ENCODE measurements at places on chromosomes 3 and 15.

DNA sequence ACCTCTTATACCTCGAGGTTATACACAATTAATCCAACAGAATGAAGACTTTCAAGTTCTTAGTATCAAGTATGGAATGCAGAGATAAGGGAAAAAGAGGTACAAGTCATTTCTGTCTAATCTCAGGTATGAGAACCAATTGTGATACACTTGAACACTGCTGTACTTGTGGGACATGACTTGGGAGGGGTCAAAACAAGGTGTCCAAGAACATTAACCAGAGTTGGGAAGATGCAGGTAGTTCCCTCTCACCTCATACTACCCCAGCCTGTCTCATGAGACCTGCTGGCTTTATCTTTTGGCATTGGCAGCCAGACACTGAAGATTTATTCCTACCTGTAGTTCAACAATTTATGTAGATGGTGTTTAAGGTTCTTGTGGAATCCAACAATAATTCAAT lies 209.7 kb downstream of the NR1D2 start:
- DNase-seq = no peak

DNA sequence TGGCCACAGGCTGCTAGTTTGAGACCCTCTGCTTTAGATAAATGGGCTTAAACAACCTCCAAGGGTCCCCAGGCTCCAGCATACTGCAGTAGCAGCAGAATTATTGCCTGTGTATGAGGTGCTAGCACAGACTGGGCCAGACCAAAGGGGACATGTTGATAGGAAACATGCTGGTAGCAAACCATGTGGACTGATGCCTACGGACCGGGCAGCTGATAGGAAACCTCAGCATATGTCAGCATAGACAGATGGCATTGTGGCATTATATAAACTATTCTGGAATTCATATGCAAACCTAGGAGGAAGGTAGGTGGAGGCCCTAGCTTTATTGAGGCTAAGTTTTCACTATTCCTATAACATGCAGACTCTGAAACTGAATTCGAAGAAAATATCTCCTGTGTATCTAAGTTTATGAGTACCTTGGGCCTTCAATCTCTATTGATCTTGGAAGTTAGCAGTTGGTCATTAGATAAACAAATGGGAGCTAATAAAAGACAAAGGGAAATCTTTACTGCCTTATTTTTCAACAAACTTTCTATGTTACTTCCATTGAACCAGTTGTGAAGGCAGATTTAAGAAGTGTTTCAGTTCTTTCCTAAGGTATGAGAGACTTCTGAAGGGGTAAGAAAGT lies 1.7 kb upstream of the HGD start:
- no peak for DNase-seq

- DNase-seq = no peak
Measured at GRCh38 chr15:33623010-33623409, 312.2 kb downstream of the RYR3 start.

DNA sequence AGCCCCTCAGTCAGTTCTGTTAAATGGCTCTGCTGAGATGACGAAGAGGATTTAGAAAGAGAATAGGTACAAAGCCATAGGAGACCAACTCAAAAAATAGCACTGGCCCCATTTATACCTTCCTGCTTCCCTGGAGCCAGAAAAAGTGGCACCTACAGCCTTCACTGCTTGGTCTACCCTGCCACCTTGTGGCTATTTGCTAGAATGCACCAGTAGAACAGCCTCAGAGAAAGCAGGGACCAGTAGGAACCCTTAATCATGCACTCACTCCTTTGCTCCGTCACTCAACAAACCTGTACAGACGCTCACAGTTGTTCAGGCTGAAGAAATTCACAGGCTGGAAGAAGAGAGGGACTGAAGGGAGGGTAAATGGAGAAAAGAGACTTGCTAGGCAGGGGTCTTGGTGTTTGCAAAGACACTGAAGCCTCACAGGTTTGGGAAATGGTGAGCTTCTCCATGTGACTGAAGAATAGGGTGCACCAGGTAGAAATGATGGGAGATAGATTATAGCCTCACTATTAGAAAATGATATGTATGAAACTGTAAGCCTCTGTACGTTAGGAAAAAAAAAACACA lies 12.1 kb upstream of the RTP2 start:
- DNase-seq = peak; percentile 58

- DNase-seq = no peak
Measured at GRCh38 chr15:59699810-59700431, 10.8 kb upstream of the BNIP2 start.

- no peak for DNase-seq
Measured at GRCh38 chr15:48425051-48425450, 93.8 kb downstream of the DUT start.

- DNase-seq = no peak
Measured at GRCh38 chr3:50124052-50124799, 30.9 kb upstream of the SEMA3F start.

- DNase-seq = no peak
Measured at GRCh38 chr3:140303875-140304274, 368.9 kb downstream of the CLSTN2 start.

- no peak for DNase-seq
Measured at GRCh38 chr3:73473181-73473897, 151.4 kb downstream of the PDZRN3 start.

DNA sequence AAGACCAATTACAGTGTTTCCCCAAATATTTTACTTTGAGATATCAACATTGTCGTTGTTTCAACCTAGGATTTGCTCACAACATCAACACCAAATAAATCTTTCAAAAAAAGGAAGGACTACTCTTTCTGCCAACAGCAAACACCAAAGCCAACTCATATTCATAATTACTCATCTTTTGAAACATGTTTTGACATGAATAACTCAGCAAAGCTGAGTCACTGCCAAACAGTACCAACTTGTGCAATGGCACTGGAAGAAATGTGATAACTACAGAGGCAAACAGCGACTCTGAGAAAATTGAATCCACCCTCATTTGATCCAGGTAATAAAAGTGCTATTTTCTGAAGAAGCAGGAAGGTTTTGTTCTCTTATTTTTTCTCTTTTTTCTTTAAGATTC lies 67.2 kb downstream of the PEX5L start:
- DNase-seq = peak; percentile 87

- DNase-seq = no peak
Measured at GRCh38 chr15:88932271-88932874, 19.2 kb upstream of the MFGE8 start.

GRCh38 chr3:88912294-88912877 lies 195.0 kb upstream of the EPHA3 start:
- no peak for DNase-seq

- DNase-seq = no peak
Measured at GRCh38 chr3:104066658-104067057, 1300.1 kb upstream of the ALCAM start.

GRCh38 chr3:72338942-72339669 lies 509.1 kb downstream of the SHQ1 start:
- DNase-seq = no peak

DNA sequence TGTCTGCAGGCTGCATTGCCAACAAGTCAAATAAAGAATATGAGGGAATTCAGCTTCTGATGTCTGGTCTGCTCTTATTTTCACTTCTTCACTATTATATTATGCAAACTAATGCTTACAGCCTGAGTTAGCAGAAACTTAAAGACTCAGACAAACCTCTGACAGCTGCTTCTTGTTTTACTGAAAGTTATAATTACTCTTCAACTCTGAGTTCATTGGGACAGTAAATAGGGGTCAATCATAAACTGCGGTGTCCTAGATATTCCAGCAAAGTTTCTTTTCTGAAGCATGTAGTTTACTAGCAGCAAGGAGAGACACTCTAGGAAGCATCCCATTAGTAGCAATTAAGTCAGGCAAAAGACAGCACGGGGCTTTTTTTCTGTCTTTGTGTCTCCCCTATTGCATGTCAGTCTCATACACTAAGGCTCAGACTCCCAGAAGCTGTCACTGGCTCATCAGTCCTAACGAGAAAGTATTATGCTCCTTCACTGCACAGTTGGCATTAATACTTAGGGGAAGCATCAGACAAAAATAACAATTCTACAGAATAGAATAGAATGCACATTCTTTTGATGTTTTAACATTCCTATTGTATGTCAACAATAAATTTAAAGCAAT lies 1060.8 kb downstream of the ROBO1 start:
- no peak for DNase-seq

- DNase-seq = no peak
Measured at GRCh38 chr3:54033761-54034160, 88.6 kb upstream of the CACNA2D3 start.

DNA sequence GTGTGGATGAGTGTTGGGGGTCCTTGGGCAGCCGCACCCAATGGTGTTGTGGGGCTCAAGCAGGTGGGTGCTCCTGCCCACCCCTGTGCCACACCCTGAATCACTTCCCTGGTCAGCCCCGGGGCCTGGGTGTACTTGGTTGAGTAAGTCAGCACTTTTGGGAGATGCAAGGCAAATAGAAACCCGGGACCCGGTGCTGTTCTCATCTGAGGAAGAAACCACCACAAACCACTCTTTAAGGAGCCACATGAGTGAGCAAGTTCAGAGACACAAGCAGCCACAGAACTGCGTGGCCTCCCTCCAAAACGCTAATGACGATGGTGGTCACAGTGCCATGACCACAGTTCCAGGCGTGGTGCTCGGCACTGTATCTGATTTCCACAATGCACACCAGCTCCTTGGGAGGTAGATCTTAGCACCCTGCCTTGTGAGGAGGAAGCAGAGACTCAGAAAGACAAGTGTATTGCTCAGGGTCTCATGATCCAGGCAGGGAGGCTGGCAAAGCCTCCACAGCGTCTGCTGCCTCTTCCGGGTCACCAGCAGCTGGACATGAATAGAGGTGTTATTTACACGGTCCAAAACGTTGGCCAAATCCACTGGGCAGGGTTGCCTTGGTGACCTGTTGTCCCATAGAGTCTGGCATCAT lies 118.2 kb upstream of the ALDH1A3 start:
- DNase-seq = no peak

GRCh38 chr3:53606793-53607192 lies 112.4 kb downstream of the CACNA1D start:
- DNase-seq = no peak

DNA sequence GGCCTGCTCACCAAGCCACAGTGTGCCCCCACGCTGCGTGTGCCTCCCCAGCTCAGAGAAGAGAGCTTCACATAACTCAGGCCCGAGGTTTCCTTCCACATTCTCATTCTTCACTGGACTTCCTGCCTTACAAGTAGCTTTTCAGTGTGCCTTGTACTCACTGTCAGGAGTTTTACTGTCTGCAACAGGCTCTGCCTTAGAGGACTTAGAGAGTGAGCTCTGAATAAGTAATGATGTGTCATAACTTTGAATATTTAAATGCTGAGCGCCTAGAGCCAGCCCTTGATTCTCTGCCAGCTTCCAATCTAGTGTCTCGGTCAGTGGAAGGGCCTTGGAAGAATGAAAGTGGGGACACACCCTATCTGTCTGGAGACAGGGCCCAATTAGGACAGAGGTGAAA lies 41.8 kb downstream of the ITGB5 start:
- DNase-seq = no peak

DNA sequence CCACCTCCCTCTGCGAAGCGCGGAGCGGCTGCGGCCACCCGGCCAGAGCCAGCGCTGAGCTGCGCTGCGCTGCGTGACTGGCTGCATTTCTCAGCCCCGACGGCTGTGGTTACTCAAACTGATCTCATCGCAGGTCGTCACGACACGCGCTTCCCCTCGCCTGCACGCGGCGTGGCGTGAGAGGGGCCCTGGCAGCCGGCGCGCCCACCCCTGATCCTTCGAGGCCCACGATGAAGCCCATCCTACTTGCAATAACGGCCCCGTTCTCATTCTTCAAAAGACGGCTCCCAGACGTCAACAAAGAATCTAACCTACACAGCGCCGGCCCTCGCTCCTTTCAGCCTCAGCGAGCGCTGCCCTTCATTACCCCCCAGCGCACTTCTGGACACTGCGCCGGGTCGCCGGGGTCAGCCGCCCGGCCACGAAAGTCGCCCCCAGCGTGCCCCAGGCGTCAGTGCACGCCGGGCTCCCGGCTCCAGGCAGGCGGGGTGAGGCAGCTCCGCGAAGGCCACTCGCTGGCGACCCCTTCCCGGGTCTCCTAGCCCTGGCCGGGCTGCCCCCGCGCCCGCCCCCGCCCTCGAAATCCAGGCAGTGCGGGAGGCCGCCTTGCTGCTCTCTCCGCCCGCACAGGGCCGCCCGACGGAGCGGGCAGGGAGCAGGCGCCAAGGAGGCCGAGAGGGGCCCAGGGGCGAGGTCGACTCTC lies 9.9 kb upstream of the LEKR1 start:
- DNase-seq = no peak

DNA sequence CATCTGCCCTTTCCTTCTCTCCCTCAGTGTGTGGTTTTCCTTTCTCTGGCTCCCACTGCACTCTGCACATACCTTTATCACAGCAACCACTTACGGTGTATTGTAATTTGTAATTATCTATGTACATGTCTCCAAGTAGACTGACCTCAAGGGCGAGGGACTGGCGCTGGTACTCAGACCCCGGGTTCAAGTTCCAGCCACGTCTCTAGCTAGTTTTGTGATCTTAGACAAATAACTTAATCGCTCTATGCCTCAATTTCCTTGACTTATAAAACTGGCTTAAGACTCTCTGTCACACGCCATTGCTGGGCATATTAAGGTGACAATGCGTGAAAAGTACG lies 607 bp upstream of the SENP2 start:
- DNase-seq = no peak

DNA sequence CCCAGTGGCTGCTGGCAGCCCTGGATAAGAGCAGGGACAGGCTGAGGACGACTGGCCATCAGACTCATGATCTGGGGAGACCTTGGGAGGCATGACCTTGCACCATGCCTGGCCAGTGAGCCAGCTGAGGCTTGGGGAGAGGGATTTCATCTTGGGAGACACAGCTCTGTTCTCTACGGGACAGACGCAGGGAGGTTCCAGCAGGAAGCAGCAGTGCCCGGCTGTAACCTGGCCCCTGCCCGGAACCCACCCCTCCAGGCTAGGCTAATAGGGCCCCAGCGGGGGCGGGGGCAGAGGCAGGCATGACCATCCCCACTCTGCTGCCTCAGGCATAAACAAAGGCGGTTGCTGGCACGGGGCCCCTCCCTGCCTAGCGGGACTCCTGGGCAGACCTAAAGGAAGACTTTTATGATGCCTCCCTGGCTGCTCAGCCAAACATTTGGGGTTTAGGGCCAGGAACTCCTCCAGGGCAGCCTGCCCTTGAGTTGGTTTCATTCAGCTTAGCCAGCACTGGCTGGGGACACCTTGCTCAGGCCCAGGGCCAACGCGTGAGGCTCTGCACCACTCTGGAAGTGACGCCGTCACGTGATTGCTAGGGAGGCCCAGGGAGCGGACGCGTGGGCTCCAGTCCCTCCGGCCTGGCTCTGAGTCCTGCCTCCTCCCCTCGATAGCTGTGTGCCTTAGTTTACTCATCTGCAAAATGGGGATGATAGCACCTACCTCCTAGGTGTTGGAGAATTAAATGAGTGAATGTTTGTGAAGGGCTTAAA lies 27.6 kb downstream of the HDAC11 start:
- DNase-seq = no peak
